Trophoblast cell (in vitro differentiated cells and primary cell): ENCODE measurements at places on chromosomes 7 and 10.
A peak's percentile ranks its signal among the peaks of the same experiment; 100 is the strongest.

GRCh38 chr10:81817596-81818170, 57.3 kb upstream of the NRG3 start:
- DNase-seq, result peak; percentile 20

DNA sequence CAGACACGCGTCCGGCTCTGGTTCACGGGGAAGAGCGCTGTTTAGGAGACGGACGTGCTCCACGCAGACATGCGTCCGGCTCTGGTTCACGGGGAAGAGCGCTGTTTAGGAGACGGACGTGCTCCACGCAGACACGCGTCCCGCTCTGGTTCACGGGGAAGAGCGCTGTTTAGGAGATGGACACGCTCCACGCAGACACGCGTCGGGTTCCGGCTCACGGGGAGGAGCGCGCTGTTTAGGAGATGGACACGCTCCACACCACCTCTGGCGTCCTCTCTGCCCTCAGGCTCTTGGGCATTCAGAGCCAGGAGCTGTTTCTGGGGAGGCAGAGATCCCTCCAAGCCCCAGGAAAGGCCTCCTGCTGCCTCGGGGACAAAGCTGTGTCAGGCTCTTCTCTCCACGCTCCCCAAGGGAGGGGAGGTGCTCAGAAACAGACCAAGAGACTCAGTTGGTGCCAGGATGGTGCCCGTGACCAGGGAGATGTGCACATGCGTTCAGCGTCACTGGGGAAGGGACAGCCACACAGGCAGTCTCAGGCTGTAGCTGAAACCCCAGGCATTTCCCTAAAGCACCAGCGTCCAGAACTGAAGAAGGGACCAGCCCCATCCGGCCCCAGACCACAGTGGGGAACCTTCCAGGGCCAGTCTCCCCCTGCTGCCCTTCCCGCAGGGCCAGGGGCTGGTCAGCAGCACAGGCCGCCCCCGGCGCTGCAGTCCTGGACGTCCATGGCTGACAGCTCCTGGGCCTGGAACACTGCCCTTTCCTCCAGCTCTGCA, 175.6 kb downstream of the ELFN1 start:
- DNase-seq, result no peak

GRCh38 chr7:33410266-33410665, 280.9 kb downstream of the BBS9 start:
- no peak for DNase-seq

DNA sequence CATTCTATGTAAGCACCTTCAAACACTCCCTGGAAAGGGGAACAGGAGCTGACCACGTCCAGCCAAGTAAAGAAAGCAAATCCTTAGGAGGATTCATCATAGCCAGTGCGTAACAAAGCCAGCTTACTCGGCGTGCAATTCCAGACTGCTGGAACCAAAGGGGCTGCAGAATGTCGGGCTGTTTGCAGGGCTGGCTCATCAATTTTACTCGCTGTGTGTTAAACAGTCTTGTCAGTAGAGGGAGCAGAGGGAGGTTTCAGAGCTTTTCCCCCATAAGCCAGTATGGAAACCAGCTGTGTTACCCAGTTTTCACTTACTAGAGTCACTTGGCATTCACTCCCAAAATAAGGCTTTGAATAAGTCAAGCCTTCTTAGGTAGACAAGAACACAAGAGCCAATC, 127.1 kb downstream of the KMT2E start:
- DNase-seq, result no peak

- peak; percentile 19 for DNase-seq
Measured at GRCh38 chr7:20296444-20296843, 34.3 kb upstream of the ITGB8 start.

DNA sequence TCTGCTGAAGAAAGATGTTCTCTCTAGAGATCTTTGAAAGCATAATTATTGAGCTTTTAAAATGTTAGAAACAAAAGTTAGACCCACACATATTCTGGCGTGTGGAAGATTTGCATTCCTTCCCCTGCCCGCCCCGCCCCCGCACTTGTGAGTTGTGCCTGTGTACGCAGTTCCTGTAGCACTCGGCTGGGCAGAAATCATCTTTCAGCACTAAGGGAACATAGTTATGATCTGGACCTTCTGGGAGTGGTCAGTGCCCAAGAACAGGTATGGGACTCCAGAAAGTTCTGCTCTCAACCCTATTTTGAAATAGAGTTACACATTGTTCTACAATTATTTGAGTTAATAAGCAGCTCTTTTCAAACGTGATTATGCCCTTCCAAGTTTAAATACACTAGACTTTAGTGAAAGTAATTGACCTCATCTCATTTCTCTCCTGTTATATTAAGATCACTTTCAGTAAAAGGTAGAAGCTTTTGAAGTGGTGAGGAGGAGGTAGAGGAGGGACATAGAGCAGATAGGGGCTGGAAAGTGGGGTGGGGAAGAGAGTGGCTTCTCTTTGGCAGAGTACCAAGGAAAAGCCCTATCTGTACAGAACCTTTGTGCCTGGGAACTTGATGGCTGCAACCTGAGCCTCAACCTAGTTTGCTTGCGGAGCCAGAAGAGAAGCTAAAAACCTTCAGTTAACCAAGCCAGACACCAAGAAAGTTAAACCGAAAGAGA, 5.7 kb downstream of the BLVRA start:
- DNase-seq, result no peak
